Right forelimb (tissue), 1 donor: ENCODE measurements at places on chromosomes 2 and 18.

GRCh38 chr2:70121627-70122372, 34.5 kb downstream of the PCBP1 start:
- no peak for DNase-seq

DNA sequence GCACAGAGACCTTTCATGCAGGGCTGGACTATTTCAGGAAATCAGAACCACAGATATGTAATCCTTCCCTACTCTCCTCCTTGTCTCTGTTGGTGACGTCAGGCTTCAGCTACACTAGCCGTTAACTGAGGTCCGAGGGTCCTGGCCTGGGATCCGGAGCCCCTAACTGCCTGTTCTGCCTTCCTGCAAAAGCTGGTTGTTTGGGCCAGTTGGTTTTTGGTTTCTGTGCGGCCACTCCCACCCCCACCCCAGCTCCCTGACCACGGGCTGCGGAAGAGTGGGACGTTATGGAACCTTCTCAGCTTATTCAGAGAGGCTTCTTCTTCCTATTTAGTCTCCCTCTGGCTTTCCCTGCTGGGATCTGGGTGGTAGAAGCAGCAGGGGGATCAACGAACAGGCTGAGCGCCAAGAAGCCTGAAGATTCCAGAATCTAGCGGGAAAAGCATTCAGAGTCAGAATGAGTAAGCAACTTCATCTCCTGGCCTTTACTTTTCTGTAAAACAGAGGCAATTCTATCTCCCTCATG, 49.3 kb upstream of the ROCK2 start:
- peak; percentile 52 for DNase-seq

DNA sequence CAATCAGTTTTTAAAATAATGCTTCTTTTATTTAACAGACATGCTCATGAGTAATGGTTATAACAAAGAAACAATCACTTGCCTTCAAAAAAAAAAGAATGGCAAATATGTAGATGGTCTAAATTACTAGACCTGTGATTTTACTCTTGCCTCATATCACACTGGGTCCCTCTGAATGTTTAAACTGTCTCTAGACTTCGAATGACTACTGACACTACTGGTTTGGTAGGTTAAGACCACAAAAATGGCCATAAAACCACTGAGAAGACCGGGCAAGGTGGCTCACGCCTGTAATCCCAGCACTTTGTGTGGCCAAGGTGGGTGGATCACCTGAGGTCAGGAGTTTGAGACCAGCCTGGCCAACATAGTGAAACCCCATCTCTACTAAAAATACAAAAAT, 5.1 kb upstream of the SELENOI start:
- no peak for DNase-seq

- DNase-seq = no peak
Measured at GRCh38 chr2:169107645-169108044, 38.3 kb downstream of the DHRS9 start.

DNA sequence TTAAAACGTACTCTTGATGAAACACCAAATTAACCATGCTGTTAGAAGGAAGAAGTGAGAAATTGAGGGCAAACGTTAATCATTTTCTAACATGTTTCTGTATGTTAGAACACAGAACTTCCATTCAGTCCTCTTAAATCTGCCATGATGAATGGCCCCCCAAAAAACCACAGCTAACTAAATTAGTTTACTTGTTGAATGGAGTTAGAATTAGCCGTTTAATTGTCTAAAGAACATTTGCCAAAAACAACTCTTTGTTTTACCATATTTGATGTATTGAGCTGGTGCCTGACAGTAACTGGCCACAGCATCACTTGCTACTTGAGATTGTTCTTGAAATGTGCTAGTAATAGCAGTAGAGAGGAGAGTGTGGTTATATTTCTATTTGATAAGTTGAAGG, 12.7 kb downstream of the CCNYL1 start:
- DNase-seq = no peak

DNA sequence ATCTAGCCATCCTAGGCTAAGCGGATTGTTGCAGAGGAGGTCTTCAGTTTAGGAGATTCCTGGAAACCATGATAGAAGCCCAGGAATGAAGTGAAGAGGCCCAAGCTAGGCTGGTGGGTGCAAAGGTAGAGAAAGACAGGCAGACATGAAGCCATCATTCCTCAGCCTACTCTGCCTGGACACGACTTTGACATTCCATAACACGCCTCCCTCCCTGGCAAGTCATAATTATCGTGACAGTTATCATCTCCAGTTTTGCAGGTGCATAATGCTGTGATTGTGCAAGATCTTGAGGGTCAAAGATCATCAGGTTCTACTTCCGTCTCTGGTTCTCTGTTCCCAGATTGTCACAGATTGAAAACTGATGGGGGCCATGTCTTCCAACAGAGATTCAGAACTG, 15.2 kb upstream of the FZD5 start:
- no peak for DNase-seq

GRCh38 chr2:179550849-179551248, 286.2 kb upstream of the SESTD1 start:
- no peak for DNase-seq

- no peak for DNase-seq
Measured at GRCh38 chr2:237818066-237818473, 19.5 kb downstream of the RBM44 start.

DNA sequence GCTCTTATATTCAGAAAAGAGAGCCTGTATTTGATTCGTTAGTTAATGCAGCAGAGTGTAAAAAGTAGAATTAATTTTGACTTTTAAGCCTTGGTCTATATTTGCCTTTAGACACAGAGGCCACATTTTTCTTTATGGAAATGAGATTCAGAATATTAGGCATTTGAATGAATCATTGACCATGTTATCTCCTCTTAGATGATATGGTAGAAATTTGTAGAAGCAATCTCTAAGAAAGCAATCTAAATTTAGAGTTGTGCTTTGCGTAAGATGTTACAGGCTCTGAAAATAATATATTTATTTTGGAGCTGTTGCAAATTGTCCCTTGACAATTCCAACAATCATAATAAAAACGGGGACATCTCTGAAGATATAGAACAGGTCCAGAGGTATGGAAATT, 68.3 kb upstream of the ST6GAL2 start:
- no peak for DNase-seq

GRCh38 chr2:154198866-154199265, 327.1 kb downstream of the GALNT13 start:
- no peak for DNase-seq

DNA sequence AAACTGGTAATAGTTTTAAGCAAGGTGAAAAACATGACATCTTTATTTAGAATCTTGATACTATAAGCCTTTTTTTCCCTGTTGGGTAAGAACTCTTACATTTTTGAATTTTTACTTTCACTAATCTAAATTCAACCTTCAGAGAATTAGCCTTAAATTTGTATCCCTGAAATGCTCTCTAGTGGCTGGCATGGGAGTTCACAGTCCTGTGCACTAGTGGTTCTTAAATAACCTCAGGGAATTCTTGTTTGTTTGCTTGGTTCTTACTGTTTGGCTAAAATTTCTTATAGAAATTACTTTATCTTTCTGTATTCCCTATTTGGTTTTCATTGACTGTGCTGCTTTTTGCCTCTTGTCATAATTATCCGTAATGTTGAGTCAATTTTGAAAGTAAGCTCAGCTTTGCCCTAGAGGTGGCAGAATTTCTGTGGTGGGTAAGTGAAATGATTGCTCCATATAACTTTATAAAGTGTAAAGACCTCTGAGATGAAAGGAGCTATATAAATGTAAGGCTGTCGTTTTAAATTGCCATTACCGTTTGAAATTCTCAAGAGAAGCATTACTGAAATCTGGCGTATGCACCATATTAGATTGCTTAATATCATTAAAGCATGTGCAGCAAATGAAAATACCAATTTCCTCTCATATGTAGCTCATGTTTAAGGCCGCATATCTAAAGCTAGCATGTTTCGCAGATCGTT, 391.3 kb upstream of the FIGN start:
- no peak for DNase-seq

DNA sequence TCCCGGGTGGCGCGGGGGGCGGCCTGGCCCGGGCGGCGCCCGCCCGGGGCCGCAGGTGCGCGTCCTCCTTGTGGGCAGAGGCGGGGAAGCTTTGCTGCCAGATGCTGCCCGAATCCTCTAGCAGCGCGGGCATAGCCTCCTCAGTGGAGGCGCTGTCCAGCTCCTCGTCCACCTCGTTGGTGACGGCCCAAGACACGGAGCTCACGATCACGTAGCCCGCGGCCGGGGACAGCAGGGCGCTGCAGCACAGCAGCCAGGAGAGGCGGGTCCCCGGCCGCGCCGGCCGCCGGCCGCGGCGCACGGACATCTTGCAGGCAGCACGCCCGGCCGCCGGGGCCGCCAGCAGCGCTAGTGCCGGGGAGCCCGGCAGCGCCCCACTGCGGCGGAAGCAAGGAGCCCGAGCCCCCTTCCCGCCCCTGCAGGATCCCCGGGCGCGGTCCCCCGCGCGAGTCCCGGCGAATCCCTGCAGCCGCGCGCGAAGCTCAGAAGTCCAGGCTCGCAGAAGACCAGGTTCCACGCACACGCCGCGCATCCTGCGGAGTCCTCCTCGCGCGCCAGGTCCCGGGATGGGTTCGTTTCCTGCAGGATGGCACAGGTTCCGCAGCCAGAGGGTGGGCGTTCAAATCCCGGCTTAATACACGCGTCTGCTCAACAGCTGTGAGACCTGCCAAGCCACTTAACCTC, at the start of gene CREG2:
Gene CREG2, minus strand, starts transcription at position 353 of the 684 bp plus-strand sequence. Its CDS starts 46 bp downstream, at position 307.
- peak; percentile 82 for DNase-seq

DNA sequence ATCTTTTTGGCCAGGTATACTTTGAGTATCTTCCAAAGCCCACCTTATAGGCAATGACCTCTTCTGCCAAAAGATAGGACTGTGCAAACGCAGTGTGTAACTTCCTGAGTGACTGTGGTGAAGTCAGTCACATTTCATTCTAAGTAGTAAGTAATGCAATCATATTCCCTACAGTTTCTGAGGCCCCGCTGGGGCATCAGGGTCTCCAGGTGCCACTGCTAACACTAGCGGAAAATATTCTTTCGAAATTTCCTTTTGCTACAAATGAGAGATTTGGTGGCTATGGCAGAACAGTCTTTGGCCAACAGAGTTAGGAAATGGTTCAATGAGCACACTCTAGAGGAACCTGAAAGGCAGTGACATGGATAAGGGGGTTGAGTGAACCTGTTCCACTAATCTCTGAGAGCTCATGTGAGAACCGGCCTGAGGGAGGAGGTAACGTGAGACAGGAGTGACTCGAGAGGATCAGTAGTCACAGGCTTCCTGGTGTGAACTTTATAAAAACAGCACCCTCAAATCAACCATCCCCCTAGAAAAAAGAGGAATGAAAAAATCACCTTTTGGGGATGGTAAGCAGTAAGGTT, 102.6 kb upstream of the LPIN2 start:
- DNase-seq = no peak

- DNase-seq = no peak
Measured at GRCh38 chr2:234873828-234874173, 78.0 kb upstream of the SH3BP4 start.

DNA sequence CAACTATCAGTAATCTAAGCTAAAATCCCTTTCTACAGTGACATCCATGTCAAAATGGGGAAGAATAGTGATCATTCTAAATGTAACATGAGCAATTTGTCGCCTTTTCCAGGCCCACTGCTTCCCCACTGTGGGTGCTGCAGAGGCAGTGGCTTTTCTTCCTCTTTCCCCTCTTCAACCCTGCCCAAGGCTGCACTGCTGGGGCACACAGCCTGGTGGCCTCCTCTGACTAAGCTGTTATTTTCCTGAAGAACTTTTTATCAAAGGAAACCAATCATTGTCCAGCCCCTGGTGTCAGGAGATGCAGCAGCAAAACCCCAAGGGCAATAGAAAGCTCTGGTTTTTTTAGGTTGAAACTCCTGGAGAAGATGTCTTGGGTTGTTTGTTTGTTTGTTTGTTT, 117.6 kb upstream of the KLF7 start:
- DNase-seq = no peak

GRCh38 chr2:196233021-196233804, 61.8 kb upstream of the STK17B start:
- peak; percentile 61 for DNase-seq

DNA sequence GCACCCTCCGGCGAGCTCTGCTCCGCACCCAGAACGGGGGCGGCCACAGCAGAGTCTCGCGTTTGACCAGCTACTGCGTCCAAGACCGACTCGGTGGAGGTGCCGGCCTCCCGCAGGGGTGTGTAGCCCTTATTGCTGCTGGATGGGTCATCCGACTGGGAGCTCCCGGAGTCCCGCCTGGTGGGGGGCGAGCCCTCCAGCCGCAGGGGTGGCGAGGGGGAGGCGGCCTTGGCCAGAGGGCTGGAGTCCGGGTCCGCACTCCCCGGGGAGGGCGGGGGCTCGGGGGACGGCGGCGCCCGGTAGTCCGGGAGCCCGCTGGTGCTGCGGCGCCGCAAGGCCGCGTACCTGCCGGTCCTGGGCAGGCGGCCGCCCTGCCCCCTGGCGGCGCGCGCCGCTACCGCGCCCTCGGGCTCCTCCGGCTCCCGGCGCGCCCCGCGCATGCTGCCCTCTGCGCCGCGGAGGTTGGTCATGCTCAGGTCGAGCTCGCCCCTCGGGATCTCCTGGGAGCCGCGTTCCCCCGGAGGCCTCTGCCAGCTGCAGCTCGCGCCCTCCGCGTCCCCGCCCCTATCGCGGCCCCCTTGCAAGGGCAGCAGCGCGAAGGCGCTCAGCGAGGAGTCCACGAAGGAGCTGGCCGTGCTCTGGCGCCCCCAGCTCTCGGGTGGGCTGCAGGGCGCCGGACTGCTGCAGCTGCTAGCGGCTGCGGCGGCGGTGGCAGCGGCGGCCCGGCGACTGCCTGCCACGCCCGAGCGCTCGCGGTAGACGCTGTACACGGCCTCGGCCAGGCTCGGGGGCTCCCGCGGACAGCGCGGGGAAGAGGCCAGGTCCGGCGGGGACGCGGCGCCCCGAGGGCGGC, 4.8 kb downstream of the TMEM200C start:
- DNase-seq = peak; percentile 73

DNA sequence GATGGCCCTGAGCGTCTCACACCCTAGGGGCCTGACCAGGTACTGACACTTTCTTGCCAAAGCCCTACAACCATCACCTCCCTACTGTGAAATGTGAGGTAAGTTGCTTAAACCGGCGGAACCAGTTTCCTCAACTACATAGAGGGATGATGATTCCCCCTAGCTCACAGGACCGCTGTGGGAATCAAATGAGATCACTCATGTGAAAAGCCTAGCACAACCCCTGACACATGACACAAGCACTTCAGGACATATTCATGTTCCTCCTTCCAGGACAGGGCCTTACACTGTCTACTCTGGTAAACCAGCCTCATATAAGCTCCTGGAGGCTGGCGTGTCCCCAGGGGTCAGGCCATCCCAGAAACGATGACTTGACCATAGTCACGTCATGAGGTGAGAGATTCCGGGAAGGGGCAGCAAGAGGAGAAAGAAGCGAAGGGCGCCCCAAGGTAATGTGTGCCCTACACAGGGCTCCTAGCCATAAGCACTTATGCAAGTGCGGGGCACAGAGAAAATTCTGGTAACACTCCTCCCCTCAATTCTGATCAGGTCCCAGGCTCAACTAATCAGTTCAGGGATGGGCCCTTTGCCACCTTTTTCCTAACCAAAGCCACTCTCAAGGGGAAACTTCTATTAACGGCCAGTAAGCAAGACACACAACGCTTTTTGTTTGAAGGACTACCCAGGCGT, 49.5 kb downstream of the C2orf42 start:
- DNase-seq = no peak
